ENCODE measurements at places on chromosomes 5 and 9. TPM values are rescaled to one million over a fixed set of nuclear protein-coding genes. Genes with fewer than 3 reads are reported as not detected.
A peak's percentile ranks its signal among the peaks of the same experiment; 100 is the strongest.

GRCh38 chr9:26756881-26757280, 135.7 kb downstream of the CAAP1 start:
- no peak for DNase-seq

The SPINK7 gene
- total RNA-seq = not detected

- DNase-seq = no peak
Observed at GRCh38 chr9:136935651-136936050, 8.9 kb downstream of the FBXW5 start.

DNA sequence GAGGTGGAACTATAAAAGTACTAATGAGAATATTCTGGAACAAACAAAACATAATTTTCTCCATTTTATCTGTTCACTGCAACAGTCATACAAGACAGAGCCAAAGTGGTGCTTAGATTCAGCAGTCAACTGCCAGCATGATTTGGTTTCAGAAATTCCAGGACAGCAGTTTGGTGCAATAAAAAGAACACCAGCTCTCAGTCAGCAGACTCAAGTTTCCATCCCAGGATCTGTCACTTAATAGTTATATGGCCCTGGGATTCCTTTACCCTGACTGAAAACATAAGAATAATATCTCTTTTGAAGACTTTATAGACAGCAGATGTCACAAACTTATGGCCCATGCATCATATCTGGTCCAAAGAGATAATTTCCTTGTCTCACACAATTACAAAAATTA, 92.8 kb upstream of the RASEF start:
- DNase-seq = no peak

DNA sequence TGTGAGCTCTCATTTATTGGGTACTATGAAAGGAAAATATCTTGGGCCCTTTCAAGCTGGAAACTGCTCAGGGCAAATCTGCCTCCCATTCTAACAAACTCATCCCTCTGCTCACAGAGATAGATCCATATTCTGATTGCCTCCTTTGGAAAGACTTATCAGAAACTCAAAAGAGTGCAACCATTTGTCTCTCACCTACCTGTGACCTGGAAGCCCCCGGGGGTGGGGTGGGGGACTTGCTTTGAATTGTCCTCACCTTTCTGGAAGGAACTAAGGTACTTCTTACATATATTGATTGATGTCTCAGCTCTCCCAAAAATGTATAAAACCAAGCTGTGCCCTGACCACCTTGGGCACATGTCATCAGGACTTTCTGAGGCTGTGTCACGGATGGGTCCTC, 125.3 kb downstream of the ATP10B start:
- no peak for DNase-seq

The RORB gene
- total RNA-seq = 8.7 TPM

GRCh38 chr5:178590141-178590923, at the start of gene COL23A1:
Gene COL23A1, minus strand, starts transcription at chr5:178590393.
- DNase-seq = peak; percentile 70

DNA sequence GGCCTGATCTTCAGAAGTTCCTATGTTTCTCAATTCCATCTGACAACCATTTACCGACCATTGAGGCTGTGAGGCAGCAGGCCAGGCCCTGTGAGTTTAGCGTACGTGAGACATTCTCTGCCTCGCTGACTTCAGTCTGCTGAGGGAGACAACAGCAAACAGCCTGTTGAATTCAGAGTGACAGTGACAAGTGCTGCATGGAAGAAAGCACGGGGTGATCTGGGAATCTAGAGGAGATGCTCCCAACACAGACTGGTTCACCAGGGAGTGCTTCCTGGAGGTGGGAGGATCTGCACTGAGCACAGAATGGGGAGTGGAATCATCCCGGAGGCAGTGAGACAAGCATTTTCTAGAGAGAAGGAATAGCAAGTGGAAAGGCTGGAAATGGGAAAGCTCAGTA, 10.0 kb upstream of the DDX41 start:
- DNase-seq = no peak

DNA sequence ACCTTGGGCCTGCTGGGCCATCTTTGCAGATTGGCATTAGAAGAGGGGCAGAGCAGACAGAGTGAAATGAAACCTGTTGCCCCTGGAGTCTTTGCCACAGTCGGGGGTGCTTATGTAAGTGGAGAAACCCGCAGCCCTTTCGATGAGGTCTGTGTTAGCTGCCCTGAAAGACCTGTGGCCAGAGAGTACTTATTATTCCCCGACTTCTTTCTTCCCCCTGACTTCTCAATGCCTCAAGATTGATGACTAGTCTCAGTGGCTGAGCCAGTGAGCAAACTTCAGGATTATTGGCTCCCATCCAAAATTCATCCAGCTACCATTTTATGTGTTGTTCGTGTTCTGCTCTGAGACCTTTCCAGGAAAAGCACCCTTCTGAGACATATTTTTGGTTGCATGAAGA, 7.6 kb downstream of the NTRK2 start:
- DNase-seq = no peak

The FOXD4 gene
- 0.21 TPM for total RNA-seq

The PCDHB15 gene
- 8.7 TPM for total RNA-seq

DNA sequence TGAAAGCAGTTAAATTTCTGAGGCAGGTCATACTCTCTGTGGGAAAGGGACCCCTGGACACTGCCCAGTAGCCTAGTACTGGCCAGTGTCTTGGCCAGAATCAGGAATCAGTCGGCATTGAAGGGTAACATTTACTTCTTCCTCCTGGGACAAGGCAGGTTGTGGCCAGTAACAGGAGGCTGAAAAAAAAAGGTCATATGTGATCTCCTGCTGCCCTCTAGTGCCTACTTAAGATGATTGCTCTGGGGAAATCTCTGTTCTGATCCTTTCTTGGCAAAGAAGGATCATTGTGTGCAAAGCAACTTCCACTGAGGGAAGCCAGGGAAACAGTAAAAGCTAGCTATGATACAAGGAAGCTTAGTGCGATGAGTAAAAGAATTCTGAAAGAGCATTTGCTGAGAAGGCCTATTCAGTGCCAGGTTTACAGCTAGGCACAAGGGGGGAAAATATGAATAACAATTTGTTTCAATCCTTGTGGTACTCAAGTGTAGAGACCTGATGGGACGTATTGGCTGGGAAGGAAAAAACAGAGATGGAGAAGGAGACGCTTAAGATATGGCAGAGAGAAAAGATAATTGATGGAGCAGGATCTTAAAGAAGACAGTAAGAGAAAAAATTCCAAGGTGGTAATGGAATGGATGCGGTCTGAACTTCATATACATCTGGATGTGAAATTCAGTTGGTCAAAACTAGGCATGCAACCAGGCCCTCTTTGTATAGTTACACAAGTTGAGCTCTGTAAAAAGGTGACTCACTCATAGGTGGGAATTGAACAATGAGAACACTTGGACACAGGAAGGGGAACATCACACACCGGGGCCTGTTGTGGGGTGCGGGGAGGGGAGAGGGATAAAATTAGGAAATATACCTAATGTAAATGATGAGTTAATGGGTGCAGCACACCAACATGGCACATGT, 25.8 kb upstream of the TRIM32 start:
- no peak for DNase-seq

The LRRC19 gene
- not detected for total RNA-seq

The RBM18 gene
- total RNA-seq = 13.1 TPM

GRCh38 chr5:33075731-33076130, 364.6 kb downstream of the NPR3 start:
- no peak for DNase-seq

The FAM200C gene
- 5.4 TPM for total RNA-seq

The PTCH1 gene
- total RNA-seq = 30.9 TPM

The PCDHB12 gene
- 2.7 TPM for total RNA-seq

GRCh38 chr9:27802418-27802817, 229.1 kb upstream of the C9orf72 start:
- DNase-seq = no peak

GRCh38 chr5:139446956-139447779, 7.8 kb upstream of the DNAJC18 start:
- no peak for DNase-seq

The CLIC3 gene
- total RNA-seq = not detected

DNA sequence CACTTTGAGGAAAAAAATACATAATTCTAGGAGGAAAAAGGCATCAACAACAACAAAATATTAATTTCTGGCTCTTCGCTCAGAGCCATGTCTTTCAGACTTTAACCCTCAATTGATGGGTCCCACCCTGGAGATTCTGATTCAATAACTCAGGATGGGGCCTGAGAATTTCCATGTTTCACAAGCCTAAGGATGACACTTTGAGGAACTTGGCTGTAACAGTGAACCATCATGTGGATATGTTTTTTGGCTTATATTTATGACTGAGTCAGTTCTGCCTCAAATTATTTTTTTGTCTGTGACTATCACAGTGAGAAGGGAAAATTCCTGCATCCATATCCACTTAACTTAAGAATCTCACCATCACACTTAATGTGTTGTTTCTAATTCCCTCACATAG, 504.6 kb downstream of the RASEF start:
- DNase-seq = no peak

- DNase-seq = no peak
Observed at GRCh38 chr5:171764265-171764664, 21.4 kb upstream of the SMIM23 start.

The ELAVL2 gene
- total RNA-seq = 22.8 TPM

DNA sequence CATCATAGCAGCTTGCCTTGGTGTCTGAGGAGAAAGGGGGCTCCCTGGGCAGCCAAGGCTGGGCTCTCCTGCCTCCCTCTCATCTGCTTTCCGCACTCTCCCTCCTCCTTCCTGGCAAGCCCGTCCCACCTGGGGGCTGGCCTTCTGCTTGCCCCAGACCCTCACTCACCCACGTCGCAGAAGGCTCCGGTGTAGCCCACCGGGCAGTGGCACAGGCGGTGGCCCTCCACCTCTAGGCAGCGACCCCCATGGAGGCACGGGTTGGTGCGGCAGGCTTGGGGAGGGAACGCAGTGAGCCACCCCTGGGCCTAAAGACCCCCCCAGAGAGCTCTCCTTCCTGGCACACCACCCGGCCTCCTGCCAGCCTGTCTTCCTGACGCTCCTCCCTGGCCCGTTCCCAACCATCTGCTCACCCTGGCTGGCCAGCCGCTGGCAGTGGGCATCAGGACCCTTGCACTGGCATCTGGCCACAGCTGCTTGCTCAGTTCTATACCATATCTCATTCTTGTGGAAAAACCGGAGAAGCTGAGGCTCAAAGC, 4.2 kb upstream of the PFN3 start:
- no peak for DNase-seq

Data from WTC11 (cell line).